COLO829 (cell line): ENCODE measurements at places on chromosomes 16 and 17.
A peak's percentile ranks its signal among the peaks of the same experiment; 100 is the strongest.

DNA sequence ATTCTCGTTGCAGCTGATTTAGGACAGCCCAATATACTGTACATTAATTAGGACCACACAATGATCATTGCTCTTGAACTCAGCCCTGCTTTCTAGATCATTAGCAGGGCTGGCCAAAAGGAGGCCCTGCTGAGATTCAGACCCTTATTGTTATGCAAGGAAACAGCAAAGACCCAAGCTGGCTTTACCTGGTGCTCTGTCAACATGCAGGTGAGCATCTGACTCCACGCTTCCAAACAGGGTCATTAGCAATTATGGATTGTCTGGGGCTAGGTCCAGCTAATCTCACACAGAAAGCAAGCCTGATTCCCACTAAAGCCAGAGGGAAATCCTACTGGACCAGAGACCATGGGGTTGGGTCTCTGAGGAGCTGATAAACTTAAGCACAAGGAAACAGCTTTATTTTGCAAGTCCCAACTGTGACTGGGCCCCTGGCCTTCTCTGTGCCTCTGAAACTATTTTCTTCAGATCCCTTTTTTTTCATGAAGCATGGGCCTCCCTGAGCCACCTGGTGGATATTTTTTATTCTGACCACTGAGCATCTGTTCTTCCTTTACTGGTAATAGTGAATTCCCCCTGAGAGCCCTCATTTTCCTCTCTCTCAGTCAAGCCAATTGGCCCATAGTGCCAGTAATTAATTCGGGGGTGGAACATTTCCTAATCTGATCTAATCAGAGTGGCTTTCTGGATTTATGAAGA, 236.1 kb downstream of the GRIN2A start:
- DNase-seq = no peak

GRCh38 chr17:56314026-56314425, 160.8 kb downstream of the ANKFN1 start:
- no peak for DNase-seq

- DNase-seq = no peak
Observed at GRCh38 chr17:3918372-3919122, 2.3 kb upstream of the P2RX1 start.

GRCh38 chr17:72092710-72093322, 28.0 kb upstream of the SOX9 start:
- DNase-seq = no peak

- no peak for DNase-seq
Observed at GRCh38 chr17:77531641-77532040, 390.9 kb downstream of the SEC14L1 start.

- peak; percentile 84 for DNase-seq
Observed at GRCh38 chr17:1188812-1189504, 9.2 kb upstream of the ABR start.

GRCh38 chr16:27374221-27374803, 27.7 kb upstream of the IL21R start:
- DNase-seq = no peak

DNA sequence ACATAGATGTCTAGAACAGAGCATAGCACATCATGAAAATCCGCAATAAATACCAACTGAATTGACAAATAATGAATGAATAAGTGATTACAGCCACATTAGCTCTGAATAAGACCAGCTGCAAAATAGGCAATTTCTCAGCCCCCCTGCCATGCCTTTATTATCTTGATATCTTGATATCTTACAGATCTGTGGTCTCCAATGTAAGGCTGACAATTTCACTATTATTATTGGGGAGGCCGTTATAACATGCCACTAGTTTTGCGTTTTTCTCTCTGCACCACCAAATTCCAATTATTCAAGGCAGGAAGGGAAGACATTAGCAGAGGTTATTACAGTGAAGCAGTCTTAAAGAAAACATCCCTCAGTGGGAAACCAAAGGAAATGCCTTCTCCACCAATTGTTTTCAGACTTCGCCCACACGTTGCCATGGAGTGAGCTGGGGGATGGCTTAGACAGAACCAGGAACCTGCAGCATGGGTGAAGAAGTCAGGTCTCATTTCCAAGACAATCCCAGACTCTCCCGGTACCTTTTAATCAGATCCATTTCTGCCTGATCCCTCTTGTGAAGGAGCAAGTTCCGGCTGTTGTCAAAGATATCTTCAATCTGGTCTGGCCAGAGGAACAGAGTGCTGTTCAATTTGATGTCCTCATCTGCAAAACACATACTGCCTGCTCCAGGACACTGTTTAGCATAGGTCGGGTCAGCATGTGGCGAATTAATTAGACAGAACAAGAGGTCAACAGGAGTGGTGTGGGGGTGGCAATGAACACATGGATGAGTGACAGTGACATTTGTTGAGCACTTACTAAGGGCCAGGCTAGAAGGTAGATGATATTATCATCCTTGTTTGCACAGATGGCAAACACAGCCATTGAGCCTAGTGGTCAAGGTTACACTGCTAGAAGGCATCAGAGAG, 46.4 kb downstream of the DNAH3 start:
- peak; percentile 28 for DNase-seq

DNA sequence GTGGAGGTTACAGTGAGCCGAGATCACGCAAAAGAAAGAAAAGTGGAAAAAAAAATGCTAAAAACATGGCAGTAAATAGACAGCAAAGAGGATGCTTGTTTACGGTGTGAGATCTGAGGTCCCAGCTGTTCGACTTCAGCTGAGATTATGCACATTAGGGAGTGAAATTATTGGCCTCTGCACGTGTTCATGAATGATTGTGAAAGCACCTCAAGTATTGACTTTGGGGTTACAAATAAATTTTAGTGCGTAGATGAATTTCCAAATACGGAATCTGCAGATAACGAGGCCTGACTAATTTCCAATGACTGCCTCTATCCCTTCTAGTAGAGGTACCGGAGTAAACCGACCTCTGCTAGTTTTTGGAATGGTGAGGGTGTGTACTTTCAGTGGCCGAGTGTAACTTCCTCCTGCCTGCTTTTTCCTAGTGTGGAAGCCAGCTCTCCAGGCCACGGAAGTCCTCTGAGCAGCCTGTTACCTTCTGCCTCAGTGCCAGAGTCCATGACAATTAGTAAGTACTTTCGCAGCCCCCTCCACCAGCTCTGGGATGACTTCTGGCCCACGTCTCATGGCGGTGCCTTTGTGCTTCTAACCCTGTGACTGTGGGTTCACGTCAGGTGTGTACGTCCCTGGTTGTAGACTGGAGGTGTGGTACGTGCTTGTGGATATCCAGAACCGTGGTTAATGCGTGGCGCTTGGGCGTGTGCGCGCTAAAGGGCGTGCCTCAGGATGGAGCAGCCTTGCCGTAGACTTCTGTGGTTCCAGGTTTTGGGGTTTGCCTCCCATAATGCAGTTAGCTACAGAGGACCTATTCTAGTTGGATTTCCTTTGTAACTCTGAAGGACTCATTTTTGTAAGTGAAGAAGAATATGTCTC, 102.1 kb downstream of the SNX29 start:
- no peak for DNase-seq

- DNase-seq = no peak
Observed at GRCh38 chr17:43855061-43855460, 8.1 kb downstream of the CD300LG start.

DNA sequence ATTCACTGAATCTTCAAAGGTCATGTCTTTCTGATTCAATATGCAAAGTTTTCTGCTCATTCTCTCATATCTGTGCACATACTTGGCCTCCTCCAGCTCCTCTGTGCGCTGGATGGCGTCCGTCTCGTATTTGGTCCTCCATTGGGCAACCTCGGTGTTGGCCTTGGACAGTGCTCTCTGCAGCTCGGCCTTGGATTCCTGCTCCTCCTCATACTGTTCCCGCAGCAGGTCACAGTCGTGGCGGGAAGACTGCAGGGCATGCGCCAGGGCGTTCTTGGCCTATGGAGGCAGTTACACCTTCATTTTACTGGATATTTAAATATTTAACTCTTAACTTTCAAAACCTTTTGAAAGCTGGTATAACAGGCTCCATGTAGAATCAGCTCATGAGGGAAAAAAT, 8.2 kb upstream of the MYH1 start:
- DNase-seq = no peak

DNA sequence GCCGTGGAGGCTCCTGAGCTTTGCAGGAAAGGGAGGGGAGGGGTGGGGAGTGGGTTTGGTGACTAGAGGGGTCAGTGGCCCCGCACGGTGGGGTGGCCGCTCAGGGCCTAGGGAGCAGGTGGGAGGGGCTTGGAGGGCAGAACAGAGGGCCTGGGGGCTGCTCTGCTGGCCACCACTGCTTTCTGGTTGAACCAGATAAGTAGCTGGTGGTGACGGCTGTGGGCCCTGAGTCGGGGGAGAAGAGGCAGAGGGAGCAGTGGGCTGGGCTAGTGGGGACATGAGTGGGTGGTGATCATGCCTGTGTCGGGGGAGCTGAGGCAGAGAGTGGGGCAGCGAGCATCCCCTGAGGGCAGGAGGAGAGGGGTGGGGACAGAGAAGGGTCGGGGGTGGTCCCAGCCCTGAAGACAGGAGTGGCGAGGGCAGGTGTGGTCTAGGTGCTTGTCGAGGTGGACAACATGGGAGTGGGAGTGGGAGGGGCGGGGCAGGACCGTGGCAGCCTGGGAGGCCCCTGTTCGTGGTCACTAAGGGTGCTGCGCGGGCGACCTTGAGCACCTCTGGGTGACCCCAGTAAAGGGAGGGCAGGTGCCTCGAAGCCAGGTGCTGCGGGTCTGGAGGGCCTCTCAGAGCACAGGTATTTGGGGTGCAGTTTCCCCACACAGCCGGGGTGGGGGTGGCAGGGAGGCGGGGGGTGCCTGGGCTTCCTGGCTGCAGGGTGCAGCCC, 6.3 kb upstream of the CD7 start:
- DNase-seq = no peak

GRCh38 chr16:81921843-81922584, 89.3 kb downstream of the SDR42E1 start:
- DNase-seq = no peak

- DNase-seq = no peak
Observed at GRCh38 chr17:15364615-15365014, 23.2 kb upstream of the TEKT3 start.

DNA sequence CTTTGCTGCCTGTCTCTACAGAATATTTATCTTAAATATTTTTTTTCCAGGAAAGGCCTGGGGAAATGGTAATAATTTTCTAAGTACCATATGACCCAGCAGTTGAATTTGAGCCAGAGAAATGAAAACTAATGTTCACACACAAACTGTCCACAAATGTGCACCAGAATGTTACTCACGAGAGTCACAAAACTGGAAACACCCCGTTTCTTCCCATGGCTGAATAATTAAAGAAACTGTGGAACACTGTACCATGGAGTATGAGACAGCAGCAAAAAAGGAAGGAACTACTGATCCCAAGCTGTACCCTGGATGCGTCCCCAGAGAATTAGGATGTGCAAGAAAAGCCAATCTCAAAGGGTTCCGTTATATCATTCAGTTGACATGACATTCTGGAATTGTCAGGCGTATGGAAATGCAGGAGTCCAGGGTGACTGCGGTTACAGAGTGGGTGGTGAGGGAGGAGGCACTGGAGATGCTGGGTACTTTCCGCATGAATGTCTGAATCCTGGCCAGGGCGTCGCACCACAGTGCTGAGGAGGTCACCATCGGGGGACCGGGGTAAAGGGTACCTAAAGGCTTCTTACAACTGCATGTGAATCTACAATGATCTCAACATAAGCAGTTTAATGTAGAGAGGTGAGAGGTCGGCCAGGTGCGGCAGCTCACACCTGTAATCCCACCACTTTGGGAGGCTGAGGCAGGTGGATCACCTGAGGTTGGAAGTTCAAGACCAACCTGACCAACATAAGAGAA, 34.5 kb downstream of the USP22 start:
- DNase-seq = no peak

DNA sequence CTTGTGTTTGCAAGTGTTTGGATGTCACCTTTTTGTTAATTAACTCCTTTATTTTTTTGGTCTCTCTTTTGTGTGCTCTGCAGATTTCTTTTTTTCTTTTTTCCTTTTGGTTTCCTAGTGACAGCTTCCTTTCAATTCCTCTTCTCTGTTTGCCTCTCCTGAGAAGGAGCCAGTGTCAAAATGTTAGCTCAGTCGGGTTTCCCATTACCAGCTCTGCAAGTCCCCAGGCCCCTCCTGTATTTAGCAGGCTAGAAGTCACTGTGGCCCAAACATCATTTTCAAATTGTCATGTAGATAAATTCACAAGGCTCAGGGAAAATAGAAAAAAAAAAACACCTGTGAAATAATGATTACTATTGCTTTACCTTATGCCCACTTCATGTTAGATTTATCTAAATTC, 1621.6 kb downstream of the CDH8 start:
- DNase-seq = no peak

GRCh38 chr17:15436473-15437302, 30.7 kb downstream of the CDRT4 start:
- DNase-seq = peak; percentile 25

DNA sequence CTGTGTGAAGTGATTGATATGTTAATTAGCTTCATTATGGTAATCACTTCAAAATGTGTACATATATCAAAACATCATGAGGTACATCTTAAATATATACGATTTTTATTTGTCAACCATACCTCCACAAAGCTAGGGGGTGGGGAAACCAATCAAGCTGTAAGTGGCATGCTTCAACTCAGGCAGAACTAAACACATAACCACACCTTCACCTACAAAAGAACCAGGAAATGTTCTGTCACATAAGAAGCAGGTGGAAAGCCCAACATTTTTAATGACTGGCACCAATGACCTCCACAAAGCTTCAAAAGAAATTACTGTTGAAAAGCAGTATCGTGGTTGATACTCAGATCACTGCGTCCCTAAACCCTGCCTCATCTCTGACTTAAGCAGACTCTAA, 867.7 kb upstream of the EEF2KMT start:
- no peak for DNase-seq

GRCh38 chr17:27978689-27979175, 63.7 kb upstream of the NLK start:
- peak; percentile 88 for DNase-seq

GRCh38 chr17:21033350-21033749, 9.5 kb downstream of the USP22 start:
- DNase-seq = no peak

- no peak for DNase-seq
Observed at GRCh38 chr17:38746004-38746848, 1.9 kb downstream of the PCGF2 start.

GRCh38 chr17:27207073-27207513, 86.8 kb upstream of the WSB1 start:
- peak; percentile 78 for DNase-seq

- no peak for DNase-seq
Observed at GRCh38 chr16:80105160-80105559, 435.6 kb upstream of the DYNLRB2 start.

GRCh38 chr16:85447693-85448313, 165.3 kb upstream of the GSE1 start:
- DNase-seq = no peak

DNA sequence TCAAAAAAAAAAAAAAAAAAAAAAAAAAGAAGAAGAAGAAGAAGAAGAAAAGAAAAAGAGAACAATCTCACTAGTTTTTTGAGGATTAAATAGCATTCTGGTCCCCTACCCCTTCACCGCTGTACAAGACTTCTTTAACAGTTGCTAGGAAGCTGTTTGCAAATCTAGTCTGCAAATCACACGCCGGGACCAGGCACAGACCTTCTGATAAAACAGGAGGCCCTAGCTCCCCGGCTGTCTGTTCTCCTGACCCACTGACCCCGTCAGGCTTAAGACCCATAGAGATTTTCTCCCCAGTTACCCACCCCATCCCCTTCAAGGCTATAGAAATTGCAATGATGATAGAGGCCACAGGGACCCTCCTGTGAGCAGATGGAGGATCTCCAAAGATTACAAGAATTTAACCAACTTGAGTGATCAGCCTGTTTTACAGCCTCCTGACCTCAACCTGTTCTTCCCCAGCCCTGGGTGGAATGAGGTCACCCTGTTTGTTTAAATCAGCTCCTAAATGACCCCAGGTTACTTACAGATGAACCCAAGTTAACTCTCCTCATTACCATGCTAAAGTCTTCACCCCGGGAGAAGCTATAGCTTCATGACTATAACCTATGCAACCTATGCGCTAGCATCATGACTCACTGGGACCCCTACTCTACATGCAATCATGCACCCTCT, 11.8 kb upstream of the SULT1A1 start:
- no peak for DNase-seq
